Stimulated activated CD4-positive, alpha-beta T cell treated with anti-CD3 and anti-CD28 coated beads, TNF-alpha, amount 100 ng/mL, for 1 hour (primary cell): ENCODE measurements at places on chromosomes 1 and 21.

GRCh38 chr1:21589618-21590017 lies 79.5 kb downstream of the RAP1GAP start:
- no peak for DNase-seq

DNA sequence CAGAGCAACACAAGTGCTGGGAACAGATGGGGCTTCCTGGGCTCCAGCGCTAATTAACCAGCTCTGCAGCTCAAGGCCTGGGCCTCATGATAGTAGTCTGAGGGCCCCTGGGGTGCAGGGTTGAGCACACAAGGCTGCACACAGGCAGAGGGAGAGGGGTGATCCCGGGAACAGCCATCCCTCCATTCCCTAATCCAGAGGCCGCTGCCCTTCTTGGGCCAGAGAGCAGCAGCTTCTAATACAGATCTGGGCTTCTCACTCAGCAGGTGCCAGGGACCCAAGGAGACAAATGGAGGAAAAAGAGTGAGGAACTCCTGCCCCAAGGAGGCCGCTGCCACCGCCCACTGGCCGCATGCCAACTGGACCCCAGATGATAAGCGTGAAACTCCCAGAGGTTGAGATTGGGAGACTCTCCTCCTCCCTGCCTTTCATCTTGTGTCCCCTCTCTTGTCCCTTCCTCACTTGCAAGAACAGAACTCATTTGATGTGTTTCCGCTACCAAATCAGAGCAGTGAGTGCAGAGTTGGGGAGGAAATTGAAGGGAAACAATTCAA lies 58.0 kb upstream of the IFNAR2 start:
- DNase-seq, result no peak

DNA sequence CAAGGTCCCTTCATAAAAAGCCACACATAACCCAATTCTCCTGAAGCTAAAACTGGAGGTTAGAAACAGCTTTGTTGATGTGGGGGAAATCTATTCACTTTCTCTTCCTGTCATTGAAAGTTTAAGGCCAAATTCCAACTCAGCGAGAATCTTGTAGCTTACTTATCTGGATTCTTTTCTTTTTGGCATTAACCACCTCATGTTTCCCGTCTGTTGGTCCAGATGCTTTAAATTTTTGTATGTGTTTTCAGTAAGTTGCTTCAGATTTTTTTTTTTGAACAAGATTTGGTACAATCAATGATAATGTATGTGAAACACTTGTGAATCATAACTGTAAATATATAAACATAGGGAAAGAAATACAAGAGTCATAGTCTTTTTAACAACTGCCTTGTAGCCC lies 33.7 kb upstream of the NEK7 start:
- DNase-seq, result no peak

DNA sequence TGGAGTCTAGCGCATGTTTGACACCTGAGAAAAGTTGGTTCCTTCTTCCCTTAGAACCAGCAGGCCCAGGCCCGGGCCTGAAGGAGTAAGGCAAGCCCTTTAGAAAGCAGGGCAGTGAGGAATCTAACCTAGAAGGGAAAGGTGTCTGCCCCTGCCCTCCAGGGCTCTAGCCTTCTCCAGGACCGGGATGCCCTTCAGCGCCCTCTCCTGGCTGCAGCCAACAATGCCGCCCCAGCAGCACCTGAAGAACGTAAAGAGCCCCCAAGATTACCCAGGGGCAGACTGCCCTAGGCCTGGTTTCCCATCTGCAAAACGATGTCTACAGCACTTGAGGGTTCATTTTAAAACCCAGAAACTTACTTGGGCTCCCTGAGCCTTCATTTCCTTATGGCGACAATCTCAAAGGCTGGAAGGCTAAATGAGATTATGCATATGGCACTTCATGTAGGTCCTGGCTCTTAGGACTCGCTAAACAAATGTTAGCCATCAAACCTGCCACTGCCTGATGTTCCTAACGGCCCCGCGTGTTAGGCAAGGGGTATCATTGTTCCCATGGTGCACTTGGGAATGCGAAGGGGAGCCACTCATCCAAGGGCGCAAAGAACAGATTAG lies 106.7 kb upstream of the KLHDC7A start:
- no peak for DNase-seq

- DNase-seq, result no peak
These were observed 56.5 kb upstream of the BACH1 start for GRCh38 chr21:29242201-29242600.

DNA sequence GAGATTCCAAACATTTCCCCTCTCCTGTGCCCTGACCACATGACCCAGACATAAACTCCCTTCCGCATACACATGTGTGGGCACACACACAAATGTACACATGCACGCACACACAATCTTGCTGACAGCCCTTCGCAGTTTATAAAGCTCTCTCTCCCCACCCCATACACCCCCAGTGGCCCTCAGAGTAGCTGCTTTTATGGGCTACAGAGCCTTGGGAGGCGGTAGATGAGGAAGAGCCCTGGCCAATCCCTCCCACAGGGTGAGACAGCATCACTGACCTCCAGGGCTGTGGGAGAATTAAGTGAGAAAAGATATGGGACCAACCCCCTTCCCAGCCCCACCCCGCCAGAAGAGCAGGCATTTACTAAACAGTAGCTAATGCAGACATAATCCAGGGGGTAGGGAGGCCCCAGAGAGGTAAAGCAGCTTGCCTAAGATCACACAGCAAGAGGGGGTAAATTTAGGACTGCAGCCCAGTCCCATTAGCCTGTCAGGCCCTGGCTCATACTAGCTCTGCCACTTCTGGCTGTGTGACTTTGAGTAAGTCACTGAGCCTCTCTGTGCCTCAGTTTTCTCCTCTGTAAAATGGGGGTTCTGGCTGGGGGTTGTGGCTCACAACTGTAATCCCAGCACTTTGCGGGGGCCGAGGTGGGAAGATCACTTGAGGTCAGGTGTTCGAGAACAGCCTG lies 5.1 kb downstream of the SDC3 start:
- DNase-seq, result no peak

DNA sequence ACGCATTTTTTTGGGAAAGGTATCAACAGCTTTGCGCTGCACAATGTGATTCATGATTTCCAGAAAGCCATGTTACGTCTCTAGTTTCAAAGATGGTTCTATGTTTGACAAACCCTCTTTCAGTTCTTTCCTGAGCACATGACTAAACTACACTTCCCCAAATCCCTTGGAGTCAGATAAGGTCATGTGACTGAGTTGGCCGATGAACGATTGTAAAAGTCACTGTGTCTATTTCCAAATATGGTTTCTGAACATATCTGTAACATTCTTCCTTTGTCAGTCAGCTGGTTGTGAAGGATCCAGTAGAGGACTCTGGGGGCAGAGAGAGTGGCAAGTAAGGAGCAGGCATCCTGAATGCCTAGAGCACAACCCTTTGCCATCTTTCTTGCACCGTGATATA lies 35.4 kb downstream of the TMPRSS15 start:
- no peak for DNase-seq

- no peak for DNase-seq
These were observed 6.1 kb upstream of the PHLDA3 start for GRCh38 chr1:201475130-201475529.

DNA sequence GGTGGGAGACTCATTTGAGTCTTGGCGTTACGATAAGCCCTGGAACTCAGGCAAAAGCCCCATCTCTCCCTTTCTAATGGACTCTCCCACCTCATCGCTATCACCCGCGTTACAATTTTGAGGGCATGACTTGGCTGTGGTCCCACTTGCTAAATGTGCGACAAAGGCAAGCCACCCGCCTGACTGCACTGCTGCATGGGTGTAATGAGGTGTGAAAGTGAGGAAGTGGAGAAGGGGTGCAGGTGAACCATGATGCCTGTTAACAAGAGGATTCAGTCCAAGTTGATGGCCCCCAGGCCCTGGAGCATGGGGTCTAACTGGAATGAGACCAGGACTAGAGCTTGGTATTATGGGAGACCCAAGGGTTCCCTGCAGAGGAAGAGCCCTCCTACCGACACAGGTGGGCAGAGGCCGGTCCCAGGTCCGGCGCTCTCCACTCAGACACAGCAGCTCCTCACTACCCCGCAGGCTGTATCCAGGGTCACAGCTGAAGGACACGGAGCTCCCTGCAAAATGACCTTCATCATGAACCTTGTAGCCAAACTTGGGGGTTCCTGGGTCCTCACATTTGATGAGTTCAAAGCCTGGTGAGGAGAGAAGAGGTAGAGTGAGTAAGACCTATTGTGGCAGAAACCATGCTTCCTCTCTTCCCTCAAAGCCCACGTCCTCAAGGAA lies 165.4 kb upstream of the HMGB4 start:
- no peak for DNase-seq

- DNase-seq, result no peak
These were observed 1282.9 kb upstream of the B3GALT2 start for GRCh38 chr1:194469282-194469681.

DNA sequence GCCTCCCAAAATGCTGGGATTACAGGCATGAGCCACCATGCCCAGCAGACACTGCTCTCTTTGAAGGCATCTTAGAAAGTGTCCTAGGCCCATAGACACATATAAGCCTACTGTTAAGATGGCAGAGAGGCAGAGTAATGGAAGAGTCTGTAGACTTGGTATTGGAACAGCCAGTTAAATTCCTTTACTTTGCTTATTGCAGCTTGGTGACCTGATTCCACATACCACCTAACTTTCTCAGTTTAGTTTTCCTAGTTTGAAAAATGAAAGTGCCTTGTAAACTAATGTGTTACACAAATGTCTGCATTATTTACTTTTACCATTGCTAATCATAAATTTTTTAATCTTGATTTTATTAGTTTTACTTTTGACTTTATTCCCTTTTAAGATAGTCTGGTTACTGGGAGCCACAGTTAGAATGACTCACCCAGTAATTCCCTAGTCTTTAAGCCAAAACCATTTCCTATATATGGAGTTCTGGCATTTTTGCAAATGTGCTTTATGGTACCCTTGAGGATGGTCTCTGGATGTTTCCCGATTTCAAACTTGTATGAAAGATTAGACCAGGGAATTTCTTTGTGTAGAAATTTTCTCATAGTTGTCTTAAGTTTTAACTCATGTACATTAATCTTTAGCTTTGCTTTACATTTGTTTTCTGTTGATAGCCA lies 6.4 kb downstream of the SMAP2 start:
- no peak for DNase-seq

DNA sequence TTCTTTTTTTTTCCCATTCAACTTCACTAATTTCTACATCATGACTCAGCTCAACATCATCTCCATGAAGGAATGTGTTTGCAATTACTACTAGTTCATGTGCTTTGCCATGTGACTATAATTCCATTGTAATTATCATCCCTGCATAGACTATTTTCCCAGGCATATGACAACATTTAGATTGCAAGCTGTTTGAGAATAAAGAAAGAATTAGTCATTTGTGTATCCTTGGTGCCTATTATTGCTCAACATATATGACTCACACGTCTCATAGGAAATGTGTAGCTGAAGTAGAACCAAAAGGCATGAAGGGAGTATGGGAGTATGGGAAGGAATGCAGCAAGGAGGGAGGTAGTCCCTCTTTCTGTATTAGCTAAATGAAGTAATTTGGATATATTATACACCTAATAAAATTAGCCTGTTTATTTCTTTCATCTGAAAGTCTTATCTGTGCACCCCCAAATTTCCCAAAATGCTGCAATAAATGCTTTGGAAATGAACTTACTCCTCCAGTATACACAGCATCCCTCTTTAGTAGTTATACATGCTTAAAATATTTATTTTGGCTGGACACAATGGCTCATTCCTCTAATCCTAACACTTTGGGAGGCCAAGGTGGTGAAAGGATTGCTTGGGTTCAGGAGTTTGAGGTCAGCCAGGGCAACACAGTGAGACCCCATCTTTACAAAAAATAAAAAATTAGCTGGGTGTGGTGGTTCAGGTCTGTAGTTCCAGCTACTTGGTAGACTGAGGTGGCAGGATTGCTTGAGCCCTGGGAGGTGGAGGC lies 316.9 kb upstream of the ADGRL4 start:
- DNase-seq, result no peak

GRCh38 chr1:78797108-78797781 lies 147.6 kb downstream of the IFI44 start:
- no peak for DNase-seq

- no peak for DNase-seq
These were observed 123.1 kb upstream of the ZBTB40 start for GRCh38 chr1:22328331-22329147.

- DNase-seq, result no peak
These were observed 14.2 kb downstream of the ATPAF1 start for GRCh38 chr1:46654012-46654411.

GRCh38 chr1:234997896-234998741 lies 130.5 kb downstream of the TOMM20 start:
- no peak for DNase-seq

DNA sequence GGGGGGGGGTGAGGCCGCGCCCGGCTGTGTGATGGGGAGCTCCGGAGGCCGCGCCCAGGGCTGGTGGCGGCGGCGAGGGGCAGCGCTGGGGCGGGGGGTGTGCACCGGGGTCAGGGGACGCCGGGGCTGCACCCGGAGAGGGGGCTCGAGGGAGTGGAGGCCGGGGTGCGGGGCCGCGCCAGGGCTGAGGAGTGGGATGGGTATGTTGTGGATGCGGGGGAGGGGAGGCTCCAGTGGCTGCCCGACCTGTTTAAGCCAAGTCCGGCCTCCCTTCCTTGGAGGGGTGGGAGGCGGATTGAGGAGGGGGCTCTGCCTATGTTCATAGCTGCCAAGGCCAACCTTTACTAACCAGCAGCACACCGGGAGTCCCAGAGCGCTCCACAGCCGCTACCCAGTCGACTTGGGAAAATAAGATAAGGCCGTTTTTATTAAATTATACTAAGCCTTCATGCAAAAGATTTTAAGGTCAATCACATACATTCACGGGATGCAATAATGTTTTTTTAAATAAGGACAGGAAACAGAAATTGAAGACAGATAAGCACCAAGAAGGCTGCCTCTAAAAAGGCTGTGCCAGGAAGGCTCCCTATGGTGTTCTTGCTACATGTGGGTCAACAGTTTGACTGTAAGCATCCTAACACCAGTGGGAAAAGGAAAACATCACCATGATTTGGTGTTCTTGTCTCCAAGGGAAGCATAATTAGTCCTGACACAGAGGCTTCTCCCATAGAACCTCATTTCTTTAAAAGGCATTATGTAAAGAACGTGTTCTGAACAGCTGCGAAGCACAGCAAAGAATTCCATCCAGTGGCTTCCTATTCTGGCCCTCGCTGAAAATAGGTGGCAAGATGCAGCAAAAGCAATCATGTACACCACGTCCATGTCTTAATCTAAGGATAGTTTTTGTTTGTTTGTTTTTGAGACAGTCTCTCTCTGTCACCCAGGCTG lies 626 bp upstream of the HLCS start:
- DNase-seq, result no peak

GRCh38 chr21:27814226-27814625 lies 847.3 kb upstream of the ADAMTS5 start:
- no peak for DNase-seq

GRCh38 chr1:184743062-184743756 lies 11.4 kb downstream of the EDEM3 start:
- DNase-seq, result no peak

GRCh38 chr1:40078512-40079333 lies 18.3 kb downstream of the PPT1 start:
- no peak for DNase-seq

DNA sequence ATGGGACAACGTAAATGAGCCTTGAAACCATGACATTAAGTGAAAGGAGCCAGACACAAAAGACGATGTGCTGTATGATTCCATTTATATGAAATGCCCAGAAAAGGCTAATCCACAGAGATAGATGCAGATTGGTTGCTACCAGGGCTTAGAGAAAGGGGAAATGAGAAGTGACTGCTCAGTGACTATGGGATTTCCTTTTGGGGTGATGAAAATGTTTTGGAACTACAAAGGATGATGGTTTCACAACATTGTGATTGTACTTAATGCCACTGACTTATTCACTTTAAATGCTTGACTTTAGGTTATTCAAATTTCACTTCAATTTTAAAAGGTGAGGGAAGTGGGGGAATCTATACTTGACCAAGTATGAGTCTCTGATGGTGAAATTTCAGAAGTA lies 414.3 kb downstream of the SETD4 start:
- DNase-seq, result no peak

- no peak for DNase-seq
These were observed 29.3 kb upstream of the TSPAN2 start for GRCh38 chr1:115118611-115119010.
